ENCODE measurements at places on chromosomes 1 and 21. TPM values are rescaled to one million over a fixed set of nuclear protein-coding genes. Genes with fewer than 3 reads are reported as not detected.

The IGSF9 gene
- total RNA-seq: 41.8 TPM

The CAMK1G gene
- total RNA-seq: not detected

The TFF1 gene
- total RNA-seq: 233 TPM

The LMX1A gene
- 0.22 TPM for total RNA-seq

The OVAAL gene
- not detected for total RNA-seq

The ARHGEF16 gene
- total RNA-seq: 77.3 TPM

The AQP10 gene
- total RNA-seq: not detected

The PDC gene
- total RNA-seq: not detected

The EFNA4 gene
- total RNA-seq: 27.2 TPM

The NID1 gene
- total RNA-seq: 8.8 TPM

The DOCK7 gene
- total RNA-seq: 53.7 TPM

The MAB21L3 gene
- 3.9 TPM for total RNA-seq

The GCSAML gene
- total RNA-seq: 0.48 TPM

GRCh38 chr1:89980605-89981004 lies 14.3 kb upstream of the ZNF326 start:
- DNase-seq: no peak

- no peak for DNase-seq
These were observed 34.5 kb downstream of the CD247 start for GRCh38 chr1:167483790-167484189.

GRCh38 chr1:150696590-150696989 lies 364 bp downstream of the GOLPH3L start:
- DNase-seq: no peak

- no peak for DNase-seq
These were observed 91.6 kb downstream of the ZNF648 start for GRCh38 chr1:181969902-181970301.

DNA sequence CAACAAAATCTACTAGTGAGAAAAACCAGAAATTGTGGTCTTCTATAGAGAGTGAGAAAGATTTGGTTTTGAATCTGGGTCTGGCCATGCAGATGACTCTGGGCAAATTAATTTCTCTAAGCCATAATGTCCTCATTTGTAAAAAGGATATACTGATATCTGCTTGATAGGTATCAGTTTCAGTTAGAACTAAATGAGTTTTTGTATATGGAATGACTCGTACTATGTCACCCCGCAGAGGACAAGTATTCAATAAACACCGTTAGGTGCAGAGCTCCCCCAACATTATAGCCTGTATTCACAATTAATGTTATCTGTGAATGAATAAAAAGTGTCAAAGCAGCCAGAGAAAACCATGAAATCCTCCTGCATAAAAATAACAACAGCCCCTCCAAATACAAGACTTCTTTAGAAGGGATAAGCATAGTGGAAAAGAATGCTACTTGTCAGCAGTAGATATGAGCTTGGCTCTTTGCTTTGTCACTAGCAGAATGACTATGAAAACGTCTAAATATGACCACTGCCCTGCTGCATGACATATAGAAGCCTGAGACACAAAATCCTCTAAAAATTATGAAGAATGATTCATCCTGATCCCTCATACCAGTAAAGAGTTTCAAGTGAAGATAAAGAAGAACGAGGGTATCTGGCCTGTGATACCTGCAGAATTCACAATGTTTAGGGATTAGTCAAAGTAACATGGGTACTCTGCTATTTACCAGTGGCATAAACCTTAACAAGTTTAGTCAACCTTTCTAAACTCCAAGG lies 17.8 kb downstream of the SCAF4 start:
- DNase-seq: no peak

DNA sequence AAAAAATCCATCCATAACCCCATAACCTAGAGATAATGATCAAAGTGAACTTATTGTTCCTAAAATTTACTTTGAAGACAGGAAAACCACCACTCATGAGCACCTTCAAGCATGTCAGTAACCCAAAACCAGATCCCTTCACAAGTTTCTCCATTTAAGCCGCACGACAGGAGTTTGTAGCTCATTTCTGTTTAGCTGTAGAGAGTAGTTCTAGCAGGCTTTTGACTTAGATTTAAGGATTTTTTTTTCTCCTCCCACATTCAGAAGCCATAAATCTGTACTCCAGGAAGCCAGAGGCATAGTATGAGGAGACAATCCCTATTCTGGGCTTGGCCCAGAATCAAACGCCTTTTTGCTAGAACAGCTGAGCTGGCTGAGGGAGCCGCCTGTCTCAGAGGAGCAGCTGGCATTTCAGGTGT lies 25.6 kb downstream of the TOMM20 start:
- peak; percentile 73 for DNase-seq

- no peak for DNase-seq
These were observed 59.1 kb downstream of the SLC19A1 start for GRCh38 chr21:45482899-45483821.

GRCh38 chr21:45794027-45794426 lies 150.5 kb downstream of the PCBP3 start:
- no peak for DNase-seq

GRCh38 chr1:30852026-30852425 lies 56.5 kb downstream of the SDC3 start:
- peak; percentile 61 for DNase-seq

- DNase-seq: no peak
These were observed 21.2 kb upstream of the CLIC6 start for GRCh38 chr21:34647555-34647954.

DNA sequence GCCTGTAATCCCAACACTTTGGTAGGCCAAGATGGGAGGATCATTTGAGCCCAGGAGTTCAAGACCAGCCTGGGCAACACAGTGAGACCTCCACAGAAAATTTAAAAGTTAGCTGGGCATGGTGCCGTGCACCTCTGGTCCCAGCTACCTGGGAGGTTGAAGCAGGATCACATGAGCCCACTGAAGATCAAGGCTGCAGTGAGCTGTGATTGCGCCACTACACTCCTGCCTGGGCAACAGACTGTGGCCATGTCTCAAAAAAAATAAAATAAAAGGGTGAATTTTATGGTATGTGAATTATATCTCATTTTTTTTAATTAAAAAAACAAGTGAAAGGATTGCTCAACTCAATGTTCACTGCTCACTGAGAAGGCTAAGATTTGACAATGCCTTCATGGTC lies 8.7 kb downstream of the ARID4B start:
- DNase-seq: no peak

DNA sequence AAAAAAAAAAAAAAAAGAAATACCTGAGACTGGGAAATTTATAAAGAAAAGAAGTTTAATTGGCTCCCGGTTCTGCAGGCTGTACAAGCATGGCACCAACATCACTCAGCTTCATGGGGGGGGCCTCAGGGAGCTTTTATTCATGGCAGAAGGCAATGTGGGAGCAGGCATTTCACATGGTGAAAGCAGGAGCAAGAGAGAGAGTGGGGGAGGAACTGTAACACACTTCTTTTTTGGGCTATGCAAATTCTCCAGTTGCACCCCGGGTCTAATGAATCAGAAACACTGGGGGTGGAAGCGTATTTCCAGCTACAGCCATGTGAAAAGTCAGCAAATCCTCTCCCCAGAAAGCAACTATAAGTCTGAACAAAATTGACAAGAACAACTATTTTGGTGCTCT lies 11.8 kb upstream of the SOD1 start:
- DNase-seq: no peak

DNA sequence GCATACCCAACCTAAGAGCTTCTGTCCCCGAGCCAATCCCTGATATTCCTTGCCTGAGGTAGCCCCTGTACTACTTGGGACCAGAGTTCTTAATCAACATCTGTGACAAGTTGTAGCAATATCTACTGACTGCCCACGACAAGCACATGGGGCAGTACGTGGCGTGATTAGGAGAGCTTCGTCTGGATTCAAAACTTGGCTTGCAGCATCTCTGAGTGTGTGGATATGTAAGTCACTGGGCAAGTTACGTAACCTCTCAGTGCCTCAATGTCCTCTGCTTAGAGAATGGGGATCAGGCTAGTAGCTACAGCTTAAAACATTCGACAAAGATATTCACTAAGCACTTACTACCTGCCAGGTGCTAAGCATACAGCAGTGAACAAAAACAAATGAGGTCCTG lies 5.0 kb downstream of the HSPG2 start:
- no peak for DNase-seq

DNA sequence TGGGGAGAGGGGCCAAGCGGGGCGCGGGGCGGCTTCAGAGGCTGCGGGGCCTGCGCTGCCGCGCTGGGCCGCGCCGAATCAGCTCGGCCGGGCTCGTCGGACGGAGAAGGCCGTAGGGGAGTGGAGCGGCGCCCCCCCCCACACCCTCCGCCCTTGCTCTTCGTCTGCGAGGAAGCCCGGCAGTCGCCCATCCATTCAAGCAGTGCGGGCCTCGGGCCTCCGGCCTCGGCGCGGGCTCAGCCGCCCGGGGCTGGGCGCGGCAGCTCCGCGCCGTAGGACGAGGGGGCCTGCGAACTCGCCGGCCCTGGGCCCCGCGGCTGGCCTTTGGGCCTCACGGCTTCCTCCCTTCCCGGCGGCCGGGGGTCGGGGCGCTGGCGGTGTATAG lies 564 bp downstream of the CTPS1 start:
- no peak for DNase-seq

DNA sequence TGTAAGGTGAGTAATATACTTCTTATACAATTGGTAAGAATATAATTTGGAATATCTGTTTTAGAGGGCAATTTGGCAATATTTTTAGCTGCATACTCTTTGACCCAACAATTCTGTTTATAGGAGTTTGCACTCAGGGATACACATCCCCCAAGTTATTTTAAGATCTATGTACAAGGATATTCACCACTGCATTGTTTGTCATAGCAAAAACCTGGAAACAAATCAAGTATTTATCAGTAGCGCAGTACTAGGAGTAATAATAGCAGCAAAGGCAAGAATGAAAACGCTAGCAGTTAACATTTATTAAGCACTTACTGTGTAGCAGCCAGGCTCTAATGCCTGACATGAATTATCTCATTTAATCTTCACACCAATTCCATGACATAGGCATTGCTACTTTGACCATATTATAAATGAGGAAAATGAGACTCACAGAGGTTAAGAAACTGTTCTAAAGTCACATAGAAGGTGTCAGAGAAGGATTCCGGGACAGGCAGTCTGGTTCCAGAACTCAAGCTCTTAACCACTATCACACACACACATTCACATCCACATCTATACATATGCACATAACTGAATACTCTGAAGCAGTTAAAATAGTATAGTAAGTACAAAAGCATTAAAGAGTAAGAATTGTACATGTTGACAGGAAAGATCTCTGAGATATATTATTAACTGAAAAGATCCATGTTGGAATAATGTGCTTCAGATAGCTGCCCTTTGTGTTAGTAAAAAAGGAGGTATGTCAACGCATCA lies 30.6 kb downstream of the PHC2 start:
- no peak for DNase-seq

- DNase-seq: no peak
These were observed 4.3 kb downstream of the LPAR3 start for GRCh38 chr1:84888753-84889152.

GRCh38 chr1:14245954-14246353 lies 352.5 kb upstream of the KAZN start:
- no peak for DNase-seq

- no peak for DNase-seq
These were observed 63.0 kb downstream of the ATP1A1 start for GRCh38 chr1:116435806-116436610.

GRCh38 chr1:236994450-236994849 lies 9.8 kb downstream of the MT1HL1 start:
- no peak for DNase-seq

GRCh38 chr21:43994085-43994484 lies 18.0 kb upstream of the TRAPPC10 start:
- DNase-seq: no peak
